ENCODE measurements at places on chromosomes 7 and 10. TPM values are rescaled to one million over a fixed set of nuclear protein-coding genes. Genes with fewer than 3 reads are reported as not detected.

Gene RPEL1
- total RNA-seq, result not detected

Gene EPHB4
- total RNA-seq, result 79.3 TPM

Gene CCM2
- 37.5 TPM for total RNA-seq

Gene HOXA2
- total RNA-seq, result 3.2 TPM

Gene HOXA13
- total RNA-seq, result not detected

Gene CHST3
- total RNA-seq, result 27.7 TPM

Gene GSTO2
- total RNA-seq, result 26.1 TPM

Gene FEZF1
- not detected for total RNA-seq

Gene PIP
- 1,038 TPM for total RNA-seq

Gene FZD1
- total RNA-seq, result 43.4 TPM

Gene GRID1
- total RNA-seq, result 3.1 TPM

Gene MRLN
- not detected for total RNA-seq

Gene UPK3BL2
- 9.3 TPM for total RNA-seq

Gene COMMD3
- 32.9 TPM for total RNA-seq

Gene DPP6
- total RNA-seq, result 11.2 TPM

Gene PNLIPRP2
- total RNA-seq, result not detected

Gene CROT
- 18.5 TPM for total RNA-seq

Gene LAMB1
- total RNA-seq, result 216 TPM

Gene CALY
- not detected for total RNA-seq

Gene TMEM273
- 7.5 TPM for total RNA-seq

Gene PTPRZ1
- total RNA-seq, result 47.4 TPM

Gene ZNF92
- total RNA-seq, result 9.6 TPM

Gene NAT16
- total RNA-seq, result not detected

Gene GRIFIN
- total RNA-seq, result not detected

Gene RET
- 0.23 TPM for total RNA-seq

Gene XRCC2
- total RNA-seq, result 0.91 TPM

Gene SEMA4G
- total RNA-seq, result 31.6 TPM

Gene TFR2
- 3.9 TPM for total RNA-seq

Gene PPP1R3A
- total RNA-seq, result not detected

Gene ACSM6
- 1.4 TPM for total RNA-seq

Gene LIPM
- total RNA-seq, result 16.7 TPM

Gene TBRG4
- total RNA-seq, result 60.8 TPM

Gene GPR146
- total RNA-seq, result 24.1 TPM

Gene PPA1
- 103 TPM for total RNA-seq

Gene SMC3
- 18.9 TPM for total RNA-seq

Gene PRLHR
- total RNA-seq, result not detected

Gene PRKCQ
- total RNA-seq, result 0.51 TPM

Gene LIPN
- total RNA-seq, result 25.8 TPM

Gene ANKRD30A
- not detected for total RNA-seq

Gene COL26A1
- not detected for total RNA-seq

Gene CYP2E1
- total RNA-seq, result 28.0 TPM

Gene DDX50
- 22.4 TPM for total RNA-seq

Gene ADAM12
- total RNA-seq, result 2.2 TPM

Gene FAM24B
- 8.6 TPM for total RNA-seq

Gene SEMA3A
- 7.3 TPM for total RNA-seq

Gene RAMP3
- total RNA-seq, result 34.3 TPM

Gene CD36
- total RNA-seq, result 47.9 TPM

Gene SPDYE1
- total RNA-seq, result not detected

Gene EGR2
- total RNA-seq, result 7.2 TPM

Gene EPO
- total RNA-seq, result 0.97 TPM

Gene TRPV5
- not detected for total RNA-seq

Gene PGAM2
- total RNA-seq, result not detected

Gene TCAF2
- total RNA-seq, result 3.0 TPM

Gene PDZD7
- total RNA-seq, result 6.0 TPM

Gene TMEM236
- not detected for total RNA-seq
